Activated T-cell treated with anti-CD3 and anti-CD28 coated beads for 4 hours (primary cell): ENCODE measurements at places on chromosomes 6 and 20.

- DNase-seq = no peak
These were observed 193.0 kb upstream of the SGK1 start for GRCh38 chr6:134510920-134511319.

DNA sequence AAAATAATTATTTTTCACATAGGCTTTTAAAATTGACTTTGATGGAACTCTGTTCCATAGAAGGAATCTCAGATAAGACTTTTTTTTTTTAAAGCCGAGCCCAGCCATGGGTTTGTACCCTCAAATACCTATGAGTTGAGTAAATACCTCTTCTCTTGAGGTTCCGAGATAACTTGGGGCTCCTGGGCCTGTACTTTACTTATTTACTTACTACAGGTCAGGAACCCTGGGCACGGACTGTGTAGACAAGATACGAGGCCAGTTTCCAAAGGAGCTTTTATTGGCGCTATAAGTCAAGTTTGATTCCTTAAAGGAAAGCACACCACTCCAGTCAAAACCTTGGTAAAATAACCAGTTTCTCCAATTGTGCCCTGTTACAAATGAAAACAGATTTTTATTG is 7.5 kb downstream of the AFG1L start:
- no peak for DNase-seq

DNA sequence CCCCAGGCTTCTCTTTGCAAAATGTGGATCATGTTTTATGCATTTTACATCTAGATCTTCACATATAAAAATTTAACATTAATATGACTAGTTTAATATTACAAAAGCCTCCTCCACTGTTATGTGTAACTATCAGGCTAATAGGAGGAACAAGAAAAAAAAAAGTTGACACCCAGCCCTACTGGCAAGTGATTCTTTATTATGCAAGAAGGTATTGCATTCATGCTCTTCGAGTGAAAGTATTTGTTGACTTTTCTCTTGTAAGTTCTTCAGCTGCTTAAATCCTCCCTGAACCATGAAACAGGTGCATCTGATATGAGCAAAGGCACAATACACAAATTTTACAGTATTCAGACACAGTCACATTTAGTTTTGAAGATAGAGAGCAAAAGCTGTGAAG is 716 bp upstream of the HLA-DQB2 start:
- DNase-seq = no peak

DNA sequence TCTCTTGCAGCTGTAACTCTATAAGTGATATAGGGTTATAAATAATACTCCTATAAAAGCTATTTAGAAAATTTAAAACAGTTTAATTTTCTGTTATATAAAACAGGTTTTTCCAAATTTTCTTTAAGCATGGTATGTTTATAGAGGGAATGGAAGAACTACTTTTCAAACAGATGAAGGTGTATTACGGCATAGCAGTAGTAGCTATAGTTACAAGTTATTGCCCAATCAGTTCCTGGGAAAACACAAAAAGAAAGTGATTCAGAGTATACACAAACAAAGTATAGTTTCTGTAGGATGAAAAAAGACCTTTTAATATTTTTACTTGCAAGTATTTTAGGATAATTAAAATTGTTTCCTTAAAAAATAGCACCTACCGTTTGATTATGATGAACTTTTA is 9.8 kb downstream of the SLC17A5 start:
- DNase-seq = no peak

DNA sequence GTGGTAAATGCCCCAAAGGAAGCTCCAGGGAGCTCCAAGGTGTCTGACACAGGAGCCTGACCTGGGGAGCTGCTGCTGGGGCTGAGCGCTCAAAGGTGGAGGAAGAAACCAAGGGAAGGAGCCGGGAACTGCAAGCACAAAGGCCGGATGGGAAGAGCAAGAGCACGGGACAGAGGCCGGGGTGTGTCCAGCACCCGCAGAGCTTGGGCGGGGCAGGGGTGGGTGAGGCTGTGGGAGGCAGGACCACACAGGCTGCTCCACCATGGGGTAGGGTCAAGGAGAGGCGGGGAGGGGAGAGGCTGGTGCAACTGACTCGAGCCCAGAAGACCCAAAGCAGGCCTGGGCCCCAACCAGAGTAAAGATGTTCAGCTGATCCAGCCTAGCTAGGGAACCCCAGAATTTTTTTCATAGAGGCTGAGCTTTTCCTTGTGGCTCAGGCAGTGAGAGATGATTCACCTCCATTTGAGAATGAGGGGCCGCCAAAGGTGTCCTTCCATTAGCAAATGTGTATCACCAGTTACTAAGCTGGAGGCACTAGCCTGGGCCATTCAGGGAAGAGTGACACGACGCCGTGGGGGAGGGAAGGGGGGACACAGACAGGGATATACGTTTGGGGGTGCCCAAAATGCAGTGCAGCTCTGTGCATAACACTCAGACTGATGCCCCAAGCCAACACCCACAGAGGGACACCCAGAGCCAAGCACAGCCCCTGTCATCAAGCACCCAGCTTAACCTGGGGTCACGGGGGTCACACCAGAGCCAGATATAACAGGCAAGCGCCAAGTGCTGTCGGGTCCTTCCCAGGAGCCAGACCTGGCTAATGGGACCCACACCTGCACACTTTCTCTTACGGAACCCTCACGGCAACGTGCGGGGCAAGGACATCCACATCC is 21.3 kb upstream of the TLDC2 start:
- DNase-seq = no peak

DNA sequence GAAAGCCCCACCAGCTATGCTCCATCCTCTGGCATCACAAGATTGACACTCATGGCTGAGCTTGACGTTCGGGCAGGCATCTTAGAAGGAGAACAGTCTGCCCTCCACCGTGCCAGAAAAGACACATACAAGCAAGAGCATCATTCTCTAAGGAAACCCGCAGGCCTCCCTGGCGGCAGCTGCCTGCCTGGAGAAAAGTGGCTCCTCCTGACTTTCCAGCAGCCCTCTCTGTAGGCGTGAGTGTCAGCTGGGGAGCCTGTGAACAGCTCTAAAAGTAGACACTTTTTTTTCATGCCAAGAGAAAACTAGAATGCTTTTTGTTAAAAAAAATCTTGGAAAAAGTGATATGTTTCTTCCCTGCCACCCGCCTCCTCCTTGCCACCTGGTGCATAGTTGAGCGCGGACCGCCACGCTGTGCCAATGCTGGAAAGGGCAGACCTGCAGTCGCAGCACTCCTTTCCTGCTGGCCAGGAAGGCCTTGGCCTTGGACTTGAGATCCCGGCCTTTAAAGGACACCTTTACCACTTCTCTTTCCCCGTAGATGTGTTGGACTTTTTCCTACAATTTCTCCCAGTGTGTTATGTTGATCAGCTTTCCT is 29.7 kb upstream of the INSM1 start:
- no peak for DNase-seq

DNA sequence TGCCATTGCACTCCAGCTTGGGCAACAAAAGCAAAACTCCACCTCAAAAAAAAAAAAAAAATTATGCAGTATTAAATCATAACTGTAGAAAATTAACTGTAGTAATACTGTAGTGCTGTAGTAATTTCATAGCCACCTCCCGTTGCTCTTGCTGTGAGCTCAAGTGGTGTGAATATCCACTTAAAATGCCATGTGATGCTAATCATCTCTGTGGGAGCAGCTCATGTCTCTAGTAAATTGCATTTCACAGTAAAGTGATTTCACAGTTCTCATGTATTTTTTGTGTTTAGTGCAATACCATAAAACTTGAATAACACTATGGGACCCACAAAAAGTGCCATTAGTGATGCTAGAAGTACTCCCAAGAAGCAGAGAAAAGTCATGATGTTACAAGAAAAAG is 14.4 kb upstream of the FAM217A start:
- DNase-seq = no peak

GRCh38 chr6:82608781-82609180 is 245.2 kb downstream of the TPBG start:
- no peak for DNase-seq

- no peak for DNase-seq
These were observed 942.9 kb upstream of the EPHA7 start for GRCh38 chr6:94362061-94362864.

GRCh38 chr6:148304976-148305375 is 37.7 kb upstream of the SASH1 start:
- no peak for DNase-seq

- no peak for DNase-seq
These were observed 7.9 kb downstream of the CCDC167 start for GRCh38 chr6:37491830-37492208.

DNA sequence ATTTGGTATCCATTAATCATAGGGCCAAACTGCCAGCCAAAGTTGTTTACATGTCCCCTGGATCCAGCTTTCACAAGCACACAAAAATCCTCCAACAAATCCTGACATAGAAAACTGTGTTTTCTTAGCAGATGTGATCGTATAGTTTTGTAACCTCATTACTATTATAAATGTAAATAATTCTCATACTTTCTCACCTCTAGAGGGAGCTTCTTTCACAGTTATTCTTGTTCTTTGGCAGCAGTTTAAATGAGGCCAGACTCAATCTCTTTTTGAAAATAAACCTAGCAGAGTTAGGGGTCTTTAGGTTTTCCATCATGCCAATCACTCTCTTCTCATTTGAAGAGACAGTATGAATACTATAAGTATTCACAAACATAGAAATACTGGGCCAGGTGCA is 17.0 kb upstream of the ZNF318 start:
- DNase-seq = no peak

GRCh38 chr6:111805511-111806164 is 67.6 kb downstream of the FYN start:
- DNase-seq = peak; percentile 48

DNA sequence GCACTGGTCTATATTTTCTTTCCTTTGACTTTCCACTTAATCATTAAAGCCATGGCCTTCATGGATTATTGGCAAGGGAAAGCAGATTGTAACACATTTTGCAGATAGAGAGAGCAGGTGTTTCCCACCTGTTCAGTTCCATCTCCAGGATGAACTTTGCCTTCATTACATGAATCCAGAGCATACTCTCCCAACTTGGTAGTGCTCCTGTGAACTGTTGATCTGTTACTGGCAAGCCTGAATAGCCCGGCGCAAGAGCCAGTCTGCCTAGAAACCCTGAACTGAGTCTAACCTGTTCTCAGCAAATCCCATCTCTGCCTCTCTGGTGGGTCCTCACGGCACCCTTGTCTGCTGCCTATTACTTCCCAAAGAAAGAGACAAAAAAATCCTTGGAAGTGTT is 210.3 kb downstream of the PLCB1 start:
- no peak for DNase-seq

DNA sequence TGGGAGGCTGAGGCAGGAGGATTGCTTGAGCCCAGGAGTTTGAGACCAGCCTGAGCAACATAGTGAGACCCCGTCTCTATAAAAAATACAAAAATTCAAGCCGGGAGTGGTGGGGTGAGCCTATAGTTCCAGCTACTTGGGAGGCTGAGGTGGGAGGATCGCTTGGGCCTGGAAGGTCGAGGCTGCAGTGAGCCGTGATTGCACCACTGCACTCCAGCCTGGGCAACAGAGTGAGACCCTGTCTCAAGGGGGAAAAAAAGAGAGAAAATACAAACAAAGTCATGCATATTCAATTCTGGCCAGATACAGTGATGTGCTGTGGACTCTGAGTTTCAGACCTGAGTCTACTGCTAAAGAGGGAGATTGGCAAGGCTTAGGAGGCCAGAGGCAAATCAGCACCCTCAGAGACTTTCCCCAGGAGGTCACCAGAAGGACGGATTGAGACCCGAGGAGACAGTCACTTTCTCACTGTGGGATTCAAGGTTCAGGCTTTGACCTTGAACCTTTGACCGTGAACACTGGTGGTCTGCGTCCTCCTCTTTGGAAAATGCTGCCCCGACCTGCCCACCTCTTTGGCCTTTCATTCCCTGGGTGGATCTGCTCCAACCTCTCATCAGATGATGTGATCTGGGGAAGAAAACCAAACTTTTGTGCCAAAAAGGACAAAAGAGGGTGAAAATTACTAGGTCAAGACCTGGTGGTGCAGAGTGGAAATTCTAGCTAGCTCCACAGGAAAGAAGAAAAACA is 31.2 kb downstream of the TGM2 start:
- DNase-seq = no peak

GRCh38 chr20:2515203-2515602 is 6.5 kb upstream of the ZNF343 start:
- DNase-seq = no peak
